Globus pallidus (tissue), 1 donor: ENCODE measurements at places on chromosomes 13 and 19.

- DNase-seq = no peak
Observed at GRCh38 chr13:48667136-48667535, 13.4 kb downstream of the CYSLTR2 start.

DNA sequence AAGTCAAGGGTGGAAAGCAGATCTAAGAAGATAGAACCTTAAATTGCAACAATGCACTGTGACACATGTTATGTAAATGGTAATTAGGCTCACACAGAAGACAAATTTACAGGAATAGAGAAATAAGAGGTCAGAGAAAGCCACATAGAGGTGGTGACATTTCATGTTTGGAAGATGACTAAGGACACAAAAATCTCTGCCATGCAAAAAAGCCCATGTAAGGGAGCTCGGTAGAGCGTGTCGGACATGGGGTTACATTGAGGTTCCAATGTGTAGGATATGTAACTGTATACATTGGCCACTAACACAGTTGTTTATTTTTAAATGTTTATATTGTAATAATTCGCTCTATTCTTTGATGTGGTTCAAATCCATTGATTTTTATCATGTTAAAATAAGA, 33.7 kb downstream of the SUGT1 start:
- no peak for DNase-seq

DNA sequence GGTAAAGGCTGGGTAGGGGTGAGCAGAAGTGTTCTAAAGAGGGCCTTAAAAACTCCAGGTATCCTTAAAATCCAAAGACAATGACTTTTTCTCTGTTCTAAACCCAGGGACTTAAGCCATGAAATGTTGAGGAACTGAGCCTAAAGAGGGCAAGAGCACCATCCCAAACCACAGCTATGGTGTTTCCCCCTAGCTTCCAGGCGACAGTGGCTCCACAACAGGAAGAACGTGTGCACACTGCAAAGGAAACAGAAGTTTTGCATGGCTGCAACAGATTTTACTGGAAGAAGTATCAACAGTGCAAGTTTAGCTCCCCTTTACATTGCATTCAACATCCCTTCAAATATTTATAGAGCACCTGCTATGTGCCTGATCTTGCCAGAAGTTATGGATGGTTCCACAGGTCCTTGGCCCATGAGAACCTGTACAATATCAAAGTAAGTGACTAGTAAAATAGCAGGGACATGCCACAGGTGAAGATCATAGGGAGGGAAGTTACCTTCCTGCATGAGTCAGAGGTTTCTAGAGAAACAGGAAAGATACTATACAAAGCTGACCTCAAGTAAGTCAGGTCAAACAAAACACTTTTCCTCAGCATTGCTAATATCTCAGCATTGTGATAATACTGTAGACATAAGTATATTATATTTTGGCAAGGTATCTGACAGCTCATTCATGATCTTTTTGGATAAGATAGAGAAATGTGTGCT, 8.4 kb upstream of the KCTD12 start:
- no peak for DNase-seq

DNA sequence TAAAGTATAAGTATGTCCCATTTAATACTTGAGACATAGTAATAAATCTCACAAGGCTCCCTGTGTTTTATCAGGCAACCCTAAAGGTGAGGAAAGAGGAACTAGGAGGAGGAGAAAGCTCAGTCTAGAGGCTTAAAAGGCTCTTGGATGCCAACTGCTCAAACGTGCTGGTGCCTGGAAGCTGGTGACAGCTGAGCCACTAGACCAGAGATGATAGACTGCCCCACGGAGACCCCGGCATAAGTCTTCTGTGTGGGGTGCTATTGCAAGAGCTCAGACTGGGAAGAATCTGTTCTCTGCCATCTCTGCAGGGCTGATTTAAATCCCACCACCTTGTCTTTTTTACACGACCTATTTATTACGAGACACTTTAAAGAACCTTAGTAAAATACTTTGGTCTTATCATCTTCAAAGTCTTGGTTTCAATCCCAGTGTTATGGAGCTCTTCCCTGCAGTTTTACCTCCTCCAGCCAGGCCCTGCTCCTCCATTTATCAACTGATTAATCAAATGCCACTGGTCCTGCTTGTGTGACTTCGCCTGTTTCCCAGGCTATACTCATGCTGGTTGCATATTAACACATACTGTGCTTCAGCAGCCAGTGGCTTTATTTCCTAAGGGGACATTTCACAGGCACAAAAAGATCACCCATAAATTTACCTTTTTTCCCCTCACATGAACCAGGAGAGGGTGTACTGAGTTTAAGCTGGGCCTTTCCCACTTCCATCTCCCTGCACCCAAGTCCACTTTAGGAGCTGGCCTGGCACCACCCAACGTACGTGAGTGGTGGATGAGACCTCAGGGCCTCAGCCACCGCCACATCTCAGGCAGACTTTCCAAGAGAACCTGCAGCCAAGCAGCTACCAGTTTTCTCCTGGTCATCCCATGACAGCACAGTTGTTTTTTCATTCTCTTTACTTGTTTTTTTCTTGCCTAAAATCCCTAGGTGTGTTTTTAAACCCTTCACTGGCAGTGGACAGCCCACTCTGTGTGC, 7.8 kb upstream of the ATP12A start:
- no peak for DNase-seq

DNA sequence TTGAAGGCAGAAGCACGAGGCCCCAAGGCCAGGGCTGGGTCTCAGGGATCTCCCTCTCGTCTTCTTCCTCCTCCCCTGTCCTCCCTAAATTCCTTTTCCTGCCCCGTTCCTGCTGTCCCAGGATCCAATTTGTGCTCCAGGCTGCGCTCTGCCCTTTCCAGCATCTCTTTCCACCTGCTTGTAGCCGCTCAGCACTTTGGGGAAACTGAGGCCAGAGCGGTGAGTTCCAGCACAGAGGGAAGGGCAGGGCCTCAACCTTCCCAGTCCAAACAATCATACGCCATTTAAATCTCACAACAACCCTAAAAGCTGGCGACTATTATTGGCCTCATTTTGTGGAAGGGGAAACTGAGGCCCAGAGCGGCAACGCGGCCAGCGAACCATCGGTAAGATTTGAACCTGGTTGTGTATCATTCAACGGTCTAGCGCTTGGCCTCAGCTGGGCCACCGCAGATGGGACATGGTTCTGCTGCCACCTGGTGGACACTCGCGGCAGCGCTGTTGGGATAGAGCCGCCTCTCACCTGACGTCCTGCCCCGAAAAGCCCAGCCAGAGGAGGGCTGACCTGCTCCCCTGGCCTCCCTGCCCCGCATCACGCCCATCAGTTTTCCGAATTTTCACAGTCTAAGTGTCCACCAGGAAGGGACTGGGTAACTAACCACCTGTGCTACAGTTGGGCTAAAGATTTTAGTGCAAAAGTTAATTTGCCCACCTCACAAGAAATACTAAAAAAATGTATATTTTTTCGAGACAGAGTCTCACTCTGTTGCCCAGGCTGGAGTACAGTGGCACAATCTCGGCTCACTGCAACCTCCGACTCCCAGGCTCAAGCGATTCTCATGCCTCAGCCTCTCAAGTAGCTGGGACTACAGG, 4.2 kb upstream of the RPL18A start:
- DNase-seq = peak; percentile 58

DNA sequence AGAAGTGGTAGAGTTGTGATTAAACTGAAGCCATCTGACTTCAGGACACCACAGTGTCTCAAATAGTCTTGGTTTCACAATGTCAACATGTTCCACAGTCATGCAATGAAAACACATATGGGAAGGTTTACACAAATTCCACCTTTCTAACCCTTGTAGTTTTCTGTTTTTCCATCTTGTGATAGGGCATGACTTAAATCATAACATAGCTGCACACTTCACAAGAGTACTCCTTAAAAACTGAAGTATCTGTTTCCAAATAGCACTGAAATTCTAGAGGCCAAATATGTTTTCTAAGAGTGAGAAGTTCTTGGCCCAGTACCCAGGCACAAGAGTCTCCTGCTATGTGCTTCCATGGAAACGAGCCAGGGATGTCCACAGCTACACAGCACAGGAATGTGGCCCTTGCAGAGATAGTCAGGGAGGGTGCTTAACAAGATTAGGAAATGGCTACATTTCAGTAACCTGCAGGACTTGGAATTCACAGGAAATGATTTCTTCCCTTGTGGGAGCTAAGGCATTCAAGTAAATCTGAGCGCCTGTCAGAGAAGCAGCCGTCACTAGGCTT, 269.1 kb downstream of the NDFIP2 start:
- DNase-seq = no peak

DNA sequence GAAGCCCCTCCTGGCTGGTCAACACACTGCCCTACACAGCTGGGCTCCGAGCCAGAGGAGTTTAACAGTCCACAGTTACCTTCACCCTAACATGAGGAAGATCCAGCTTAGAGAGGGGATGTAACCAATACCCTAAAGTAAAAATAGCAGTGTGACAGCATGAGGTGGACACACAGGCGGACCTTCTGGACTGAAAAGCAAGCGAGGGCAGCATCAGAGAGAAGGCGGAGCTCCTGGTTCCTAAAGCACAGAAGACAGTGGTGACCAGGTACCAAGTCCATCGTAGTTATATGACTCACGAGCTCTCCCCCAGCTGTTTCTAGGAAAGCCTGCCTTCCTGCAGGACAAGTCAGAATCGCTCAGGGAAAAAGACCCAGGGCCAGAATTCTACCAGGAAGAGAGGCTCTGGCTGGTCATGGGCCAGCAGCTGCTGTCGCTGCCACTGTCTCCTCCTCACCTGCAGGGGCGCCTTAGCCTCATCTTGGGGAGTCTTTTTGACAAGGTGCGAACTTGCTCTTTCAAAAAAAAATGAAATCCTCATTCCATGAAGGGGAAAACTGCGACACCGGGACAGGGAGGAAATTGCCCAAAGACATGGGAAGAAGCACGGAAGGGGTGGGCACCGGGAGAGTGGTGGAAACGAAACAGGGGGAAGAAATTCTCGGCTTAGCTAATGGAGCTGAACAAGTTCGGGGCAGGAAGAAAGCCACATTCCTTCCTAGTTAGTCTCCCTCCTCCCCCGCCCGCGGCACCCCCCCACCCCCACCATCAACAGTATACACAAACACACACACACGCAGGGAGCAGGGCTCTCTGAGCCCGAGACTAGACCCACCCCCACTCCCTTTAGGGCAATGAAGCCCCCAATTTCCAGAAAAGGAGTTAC, 1.7 kb downstream of the ELL start:
- no peak for DNase-seq

- DNase-seq = no peak
Observed at GRCh38 chr19:52956917-52957316, 5.8 kb downstream of the ZNF816 start.

DNA sequence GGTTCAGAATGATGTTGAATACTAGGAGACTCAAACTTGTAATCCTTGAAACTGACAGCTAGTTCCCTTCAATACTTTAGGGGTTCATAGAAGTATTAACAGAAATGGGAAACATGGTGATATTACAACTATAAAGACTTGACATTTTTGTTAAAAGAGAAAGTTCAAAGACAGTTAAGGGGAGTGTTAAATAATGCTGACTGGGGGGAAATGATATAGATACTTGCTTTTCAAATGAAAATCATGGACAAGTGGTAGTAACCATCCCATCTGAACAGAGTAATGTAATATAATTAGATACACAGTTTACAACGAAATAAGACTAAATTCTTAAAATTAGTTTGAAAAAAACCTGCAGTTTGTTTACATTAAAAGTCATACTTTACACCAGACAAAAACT, 6.6 kb upstream of the EEF1AKMT1 start:
- DNase-seq = no peak

DNA sequence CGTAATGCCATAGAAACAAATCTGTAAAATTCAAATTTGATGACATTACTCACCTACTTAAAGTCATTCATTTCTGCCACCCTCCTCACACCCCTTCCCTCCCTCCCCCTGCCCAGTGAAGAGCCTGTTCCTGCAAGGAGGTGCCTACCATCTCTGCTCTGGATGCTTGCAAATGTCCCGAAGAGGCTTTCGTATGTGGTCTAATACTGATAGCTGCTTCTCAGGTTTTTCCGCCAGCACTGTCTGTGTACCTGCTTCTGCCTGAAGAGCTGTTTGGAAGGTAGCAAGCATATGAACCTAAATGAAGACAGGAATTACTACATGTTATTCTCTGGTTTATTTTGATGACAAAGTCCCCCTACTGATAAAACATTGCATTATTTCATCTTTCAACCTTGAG, 57.1 kb downstream of the GPALPP1 start:
- peak; percentile 9 for DNase-seq

- DNase-seq = peak; percentile 10
Observed at GRCh38 chr19:23075031-23075733, 41.6 kb upstream of the ZNF730 start.

DNA sequence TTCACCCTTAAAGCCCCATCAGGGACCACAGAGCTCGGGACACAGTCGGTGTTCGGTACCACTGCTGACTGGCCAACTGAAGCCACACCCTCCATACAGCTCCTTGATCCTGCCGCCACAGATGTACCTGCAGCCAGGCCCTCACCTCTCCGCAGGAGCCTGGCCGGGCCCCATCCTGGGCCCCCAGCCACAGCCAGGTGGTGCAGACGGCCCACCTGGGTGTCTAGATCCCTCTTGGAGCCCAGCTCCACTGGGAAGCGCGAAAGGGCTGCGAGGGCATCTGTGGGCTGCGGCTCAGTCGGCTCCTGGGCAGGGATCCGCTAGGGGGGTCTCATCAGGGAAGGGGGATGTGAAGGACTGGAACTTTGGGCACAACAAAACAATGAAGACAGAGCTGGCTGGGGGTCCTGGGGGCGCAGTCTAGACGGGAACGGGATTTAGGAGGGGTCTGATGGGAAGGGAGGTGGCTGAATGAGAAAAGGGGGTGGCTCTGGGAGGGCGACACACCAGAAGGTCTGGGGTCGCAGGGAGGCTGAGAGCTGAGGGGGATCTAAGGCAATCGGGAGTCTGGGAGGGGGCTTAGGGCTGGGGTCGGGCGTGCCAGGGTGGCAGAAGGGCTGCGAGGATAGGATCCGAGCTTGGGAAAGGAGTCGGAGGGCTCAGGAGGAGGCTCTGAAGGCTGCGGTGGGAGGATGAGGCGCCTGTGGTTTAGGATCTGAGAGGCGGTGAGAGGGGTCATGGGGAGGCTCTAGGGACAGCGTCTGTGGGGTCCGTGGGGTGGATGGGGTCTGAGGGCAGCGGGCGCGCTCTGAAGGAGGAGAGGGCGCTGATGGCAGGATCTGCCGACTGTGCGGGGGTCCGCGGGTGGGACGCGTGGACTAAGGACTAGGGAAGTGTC, 15.8 kb downstream of the PRODH2 start:
- DNase-seq = no peak

DNA sequence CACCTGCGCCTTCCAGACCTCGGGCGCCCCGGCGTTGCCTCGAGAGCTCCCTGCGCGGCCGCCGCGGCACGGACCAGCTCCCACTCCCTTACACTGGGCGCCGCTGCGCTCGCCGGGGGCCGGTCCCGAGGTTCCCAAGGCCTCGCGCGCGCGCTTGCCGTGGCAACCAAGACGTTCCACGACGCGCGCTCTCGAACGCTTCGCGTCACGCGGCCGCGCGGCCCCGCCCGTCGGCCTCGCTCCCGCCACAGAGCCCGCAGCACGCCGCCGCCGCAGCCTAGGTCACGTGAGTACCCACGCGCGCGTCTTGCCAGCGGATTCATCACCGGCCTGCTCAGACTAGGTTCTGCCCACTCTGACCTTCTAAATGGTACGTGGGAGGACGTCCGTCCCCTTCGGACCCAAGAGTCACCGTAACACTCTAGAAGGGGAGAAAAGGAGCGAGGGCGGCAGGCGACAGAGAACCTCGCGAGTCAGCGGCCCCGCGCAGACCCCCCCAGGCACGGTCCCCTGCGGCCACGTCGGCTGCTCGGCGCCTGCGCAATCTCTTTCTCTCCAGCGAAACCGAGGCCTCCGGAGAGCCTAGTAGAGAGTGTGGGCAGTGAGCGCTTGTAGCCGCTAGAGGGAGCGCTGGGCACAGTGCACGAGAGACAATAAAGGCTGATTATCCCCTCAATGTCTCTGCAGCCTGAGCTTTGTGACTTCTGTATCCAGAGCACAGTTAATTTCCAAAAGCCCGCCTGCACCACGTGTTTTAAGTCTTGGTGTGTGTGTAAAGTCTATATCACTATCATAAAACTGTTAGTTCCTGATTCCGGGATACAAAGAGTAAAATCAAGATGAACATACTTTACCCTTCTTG, at the start of gene SPART:
Gene SPART, minus strand, starts transcription at position 173 of the 862 bp plus-strand sequence. CDS start 10,564 bp downstream, outside the sequence.
- peak; percentile 97 for DNase-seq
